ENCODE measurements at places on chromosomes 5 and 9. TPM values are rescaled to one million over a fixed set of nuclear protein-coding genes. Genes with fewer than 3 reads are reported as not detected.

Gene KCNN2
- 0.17 TPM for total RNA-seq

Gene PCDHGB5
- 43.3 TPM for total RNA-seq

Gene SLC2A6
- 1.8 TPM for total RNA-seq

Gene DAB2
- total RNA-seq: 30.1 TPM

Gene HMMR
- 64.8 TPM for total RNA-seq

Gene RRAGA
- total RNA-seq: 34.9 TPM

Gene FBXL7
- 5.9 TPM for total RNA-seq

Gene GRPEL2
- 37.2 TPM for total RNA-seq

Gene LRRC19
- not detected for total RNA-seq

Gene SAXO1
- total RNA-seq: not detected

Gene CD72
- not detected for total RNA-seq

Gene FBP1
- not detected for total RNA-seq

Gene MEIKIN
- not detected for total RNA-seq

Gene BBLN
- 41.9 TPM for total RNA-seq

Gene SPINK6
- total RNA-seq: not detected

Gene STKLD1
- total RNA-seq: 0.52 TPM

Gene GDA
- total RNA-seq: not detected

Gene SREK1
- total RNA-seq: 82.4 TPM

Gene SHB
- total RNA-seq: 20.7 TPM

Gene NMUR2
- not detected for total RNA-seq

Gene SEPTIN8
- 26.4 TPM for total RNA-seq

Gene ECM2
- 0.22 TPM for total RNA-seq

All from A673 (cell line).